ENCODE measurements at places on chromosomes 3 and 15.

DNA sequence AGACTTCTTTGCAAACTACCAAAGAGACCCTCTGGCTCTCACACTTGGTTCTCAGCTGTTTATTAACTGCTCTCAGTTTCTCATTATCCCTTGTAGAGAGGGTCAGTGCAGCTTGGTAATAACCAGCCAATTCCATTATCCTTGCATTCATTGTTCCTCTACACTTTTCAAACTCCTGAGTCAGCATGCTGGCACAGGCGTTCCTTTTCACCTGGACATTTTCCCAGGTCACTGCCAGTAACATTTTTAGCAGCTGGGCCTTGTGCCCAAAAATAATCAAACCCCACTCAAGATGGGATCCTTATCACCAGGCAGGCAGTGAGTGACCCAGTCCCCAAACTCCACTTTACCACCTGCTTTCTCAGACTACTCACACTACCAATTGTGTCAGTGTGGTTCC lies 4.8 kb upstream of the SUMF1 start:
- DNase-seq, result no peak

- DNase-seq, result no peak
Observed at GRCh38 chr3:23741036-23741706, 64.6 kb upstream of the UBE2E1 start.

DNA sequence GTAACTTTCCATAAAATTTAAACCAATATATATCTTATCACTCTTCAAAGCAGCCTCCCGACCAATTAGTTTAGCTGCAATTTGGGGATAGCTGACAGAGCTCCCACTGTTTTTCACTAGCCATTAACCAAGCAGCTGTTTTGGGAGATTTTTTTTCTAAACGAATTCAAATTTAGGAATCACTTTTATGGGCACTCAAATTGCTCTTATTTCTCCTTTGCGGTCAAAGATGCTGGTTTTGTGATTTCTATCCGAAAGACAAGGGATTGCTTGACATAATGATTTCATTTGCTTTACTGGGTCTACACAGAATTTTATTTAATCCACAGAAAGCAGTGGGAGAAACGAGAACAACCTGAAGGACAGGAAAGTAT lies 505.7 kb upstream of the IL12A start:
- no peak for DNase-seq

- no peak for DNase-seq
Observed at GRCh38 chr3:72951259-72951722, 45.3 kb upstream of the PPP4R2 start.

DNA sequence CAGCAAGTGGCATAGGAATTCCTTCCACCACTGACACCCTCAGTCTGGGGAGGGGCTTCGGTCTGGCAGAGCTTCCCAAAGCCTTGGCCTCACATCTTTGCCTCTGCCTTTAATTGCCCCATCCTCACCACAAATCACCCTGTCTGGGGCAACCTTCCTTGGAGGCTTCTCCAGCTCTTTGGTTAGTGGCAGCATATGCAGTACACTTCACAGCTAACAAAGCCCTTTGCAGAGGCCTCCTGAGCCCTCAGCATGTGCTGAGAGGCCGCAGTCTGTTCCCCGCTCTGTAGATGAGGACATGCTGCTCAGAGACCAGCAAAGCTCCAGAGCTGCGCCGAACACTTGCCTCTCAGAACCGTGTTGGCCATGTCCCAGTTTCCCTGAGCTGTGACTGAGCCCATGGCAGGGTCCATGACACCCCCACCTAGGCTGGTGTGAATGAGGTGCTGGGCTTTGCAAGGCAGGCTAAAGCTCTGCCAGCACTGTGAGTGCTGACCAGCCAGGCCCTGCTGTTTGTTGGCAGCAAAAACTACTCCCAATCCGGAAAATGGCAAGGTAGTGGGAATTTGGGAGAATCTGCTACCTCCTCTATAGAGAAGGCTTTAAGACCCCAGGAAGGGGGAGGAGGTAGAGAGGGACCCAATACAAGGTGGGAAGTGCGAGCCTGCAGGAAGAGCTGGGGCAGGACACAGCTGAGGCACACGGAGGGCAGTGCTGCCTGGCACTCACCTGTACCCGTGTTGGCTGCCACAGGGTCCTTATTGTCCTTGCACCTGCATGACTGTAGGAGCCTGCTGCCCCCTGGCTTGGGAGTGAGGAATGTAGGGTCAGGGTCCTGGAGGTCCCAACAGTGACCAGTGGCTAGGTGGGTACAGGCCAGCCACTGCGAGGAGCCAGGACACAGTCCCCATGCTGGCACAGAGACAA lies 8.4 kb upstream of the KLF15 start:
- DNase-seq, result no peak

- DNase-seq, result peak; percentile 38
Observed at GRCh38 chr15:101045236-101045646, 126.1 kb downstream of the LRRK1 start.

DNA sequence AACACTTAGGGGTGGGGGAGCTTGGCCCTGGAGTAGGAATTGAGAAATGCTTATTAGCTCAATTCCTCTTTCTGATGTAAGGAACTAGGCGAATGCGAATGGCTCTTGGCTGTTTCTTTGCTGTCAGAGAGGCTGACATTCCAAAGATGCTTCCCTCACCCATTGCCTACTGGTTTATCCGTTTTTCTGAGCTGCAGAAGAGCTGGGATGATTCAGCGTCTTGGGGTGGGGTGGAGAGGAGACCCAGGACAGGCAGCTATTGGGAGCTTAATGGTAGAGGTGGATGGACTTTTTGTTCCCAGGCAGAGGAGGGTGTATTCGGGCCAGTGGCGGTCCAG lies 9.8 kb downstream of the PLEKHO2 start:
- no peak for DNase-seq

- no peak for DNase-seq
Observed at GRCh38 chr15:37289109-37289765, 188.9 kb upstream of the MEIS2 start.

- no peak for DNase-seq
Observed at GRCh38 chr3:102827386-102827785, 392.6 kb downstream of the ZPLD1 start.

GRCh38 chr3:193987186-193987585 lies 148.8 kb upstream of the HES1 start:
- no peak for DNase-seq

GRCh38 chr15:52112203-52112750 lies 298 bp downstream of the BCL2L10 start:
- no peak for DNase-seq

GRCh38 chr15:41022487-41023090 lies 69.3 kb downstream of the CHAC1 start:
- peak; percentile 69 for DNase-seq

GRCh38 chr3:188706176-188706575 lies 465.6 kb upstream of the TPRG1 start:
- DNase-seq, result no peak

- no peak for DNase-seq
Observed at GRCh38 chr3:166283840-166284239, 446.6 kb upstream of the BCHE start.

GRCh38 chr3:45705839-45706808 lies 16.9 kb downstream of the SACM1L start:
- DNase-seq, result no peak

DNA sequence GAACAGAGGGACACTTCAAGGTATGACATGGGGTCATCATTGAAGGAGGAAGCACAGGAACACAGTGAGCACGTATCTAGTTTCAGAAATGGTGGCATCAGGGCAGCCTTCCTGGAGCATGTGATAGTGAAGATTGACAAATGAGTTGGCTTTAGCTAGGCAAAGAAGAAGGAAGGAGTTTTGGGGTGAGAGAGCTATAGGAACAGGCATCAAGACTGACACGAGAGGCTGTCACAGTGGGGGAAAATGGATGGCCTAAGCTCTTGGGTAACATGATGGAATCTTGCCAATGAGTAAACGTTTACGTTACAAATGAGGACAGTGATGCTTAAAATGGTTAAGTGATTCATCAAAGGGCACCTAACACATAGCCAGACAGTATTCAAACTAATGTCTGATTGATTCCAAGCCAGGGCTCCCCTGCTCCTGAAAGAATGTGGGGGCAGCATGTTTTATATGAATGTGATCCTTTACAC lies 23.1 kb upstream of the GPR171 start:
- DNase-seq, result no peak

GRCh38 chr3:1830851-1831250 lies 267.8 kb upstream of the CNTN4 start:
- no peak for DNase-seq

- no peak for DNase-seq
Observed at GRCh38 chr15:28086175-28086703, 12.9 kb downstream of the OCA2 start.

GRCh38 chr15:31004220-31004733 lies 12.8 kb upstream of the MTMR10 start:
- DNase-seq, result no peak

DNA sequence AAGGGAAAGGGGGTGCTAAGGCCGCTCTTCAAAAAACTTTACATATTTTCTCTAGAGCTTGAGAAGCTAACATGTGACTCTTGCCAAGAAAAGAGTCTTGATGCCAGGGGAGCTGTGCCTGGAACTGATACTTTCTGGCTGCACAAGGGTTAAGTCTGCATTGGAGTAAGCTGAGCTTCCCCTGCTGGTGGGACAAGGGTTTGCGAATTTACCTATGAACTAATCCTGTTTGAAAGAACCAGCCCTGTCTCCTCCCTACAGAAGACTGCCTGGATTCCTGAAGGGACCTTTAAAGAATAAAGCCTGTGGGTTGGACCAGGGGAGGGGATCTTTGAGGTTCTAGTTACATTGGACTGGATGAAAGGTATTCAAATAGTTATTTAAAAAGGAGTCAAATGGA lies 58.3 kb upstream of the EPHA3 start:
- DNase-seq, result no peak

- DNase-seq, result no peak
Observed at GRCh38 chr15:80152896-80153876, at the start of gene FAH. TSS of gene FAH (plus strand) at chr15:80152999. CDS start at chr15:80153055, 56 bp downstream.

DNA sequence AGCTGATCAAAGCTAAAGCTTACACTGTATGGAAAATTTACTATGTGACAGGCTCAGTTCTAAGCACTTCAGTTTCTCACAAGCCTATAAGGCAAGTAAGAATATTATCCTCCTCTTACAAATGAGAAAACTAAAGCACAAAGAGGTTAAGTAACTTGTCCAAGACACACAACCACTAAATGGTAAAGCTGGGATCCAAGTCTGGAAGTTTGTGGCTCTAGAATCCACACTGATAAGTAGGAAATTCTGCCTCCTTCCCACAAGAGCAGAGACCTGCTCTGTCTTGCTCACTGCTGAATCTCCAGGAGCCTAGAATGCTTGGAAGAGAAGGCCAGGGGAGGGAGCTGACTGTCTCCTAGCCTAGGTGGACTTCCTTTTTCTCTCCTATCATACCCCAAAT lies 60.6 kb downstream of the MAGI1 start:
- no peak for DNase-seq

DNA sequence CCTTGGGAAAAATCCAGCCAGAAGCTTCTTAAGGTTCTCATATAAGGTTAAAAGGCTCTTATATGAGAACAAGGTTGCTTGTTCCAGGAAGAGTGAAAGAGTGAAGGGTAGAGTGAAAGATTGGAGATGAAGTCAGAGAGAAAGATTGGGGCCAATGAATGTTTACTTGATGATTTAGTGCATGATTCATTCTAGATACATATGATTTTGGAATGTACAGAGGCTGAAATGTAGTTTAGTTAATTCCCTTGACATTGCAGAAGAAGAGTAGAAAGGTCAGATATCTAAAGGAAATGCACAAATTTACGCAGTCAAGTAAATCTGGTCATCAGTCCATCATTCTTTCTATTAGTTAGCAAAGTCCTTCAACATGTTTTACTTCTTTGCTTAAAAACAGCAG lies 619.8 kb upstream of the ZNF717 start:
- no peak for DNase-seq

- DNase-seq, result no peak
Observed at GRCh38 chr3:89699229-89699628, 591.8 kb downstream of the EPHA3 start.

DNA sequence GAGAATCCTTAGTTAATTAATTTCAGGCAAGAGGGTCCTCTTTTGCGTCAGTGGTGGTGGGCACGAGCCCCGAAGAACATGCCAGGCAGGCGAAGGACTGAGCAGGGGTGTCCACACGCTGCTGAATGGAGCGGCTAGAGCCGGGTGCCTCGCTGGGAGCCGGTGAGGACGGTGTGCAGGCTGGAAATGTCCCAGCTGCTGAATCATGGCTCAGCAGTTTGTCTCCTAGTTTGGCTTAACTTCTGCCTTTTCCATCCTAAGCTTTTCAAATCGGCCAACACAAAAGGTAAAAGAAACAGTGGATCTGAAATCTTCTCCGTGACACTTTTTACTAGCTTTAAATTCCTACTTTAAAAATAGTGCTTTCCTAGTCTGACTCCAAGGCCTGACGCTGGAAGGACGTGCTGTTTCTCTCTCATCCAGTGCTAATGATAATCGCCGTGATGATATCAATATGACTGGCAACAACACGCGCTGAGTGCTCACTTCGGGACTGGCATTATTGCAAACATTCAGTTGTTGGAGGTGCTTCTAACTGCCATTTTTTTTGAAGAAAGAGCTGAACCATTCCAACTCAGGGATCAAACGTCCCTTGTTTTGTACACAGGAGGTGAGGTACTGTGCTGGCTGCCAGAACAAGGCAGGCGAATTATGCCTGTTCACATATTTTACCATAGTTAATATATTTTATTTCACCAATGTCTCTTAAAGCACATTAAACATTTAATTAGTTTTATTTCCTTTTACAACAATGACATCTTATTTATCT lies 19.8 kb downstream of the PCSK6 start:
- DNase-seq, result no peak

GRCh38 chr3:124221422-124221821 lies 229.5 kb upstream of the ROPN1 start:
- no peak for DNase-seq

DNA sequence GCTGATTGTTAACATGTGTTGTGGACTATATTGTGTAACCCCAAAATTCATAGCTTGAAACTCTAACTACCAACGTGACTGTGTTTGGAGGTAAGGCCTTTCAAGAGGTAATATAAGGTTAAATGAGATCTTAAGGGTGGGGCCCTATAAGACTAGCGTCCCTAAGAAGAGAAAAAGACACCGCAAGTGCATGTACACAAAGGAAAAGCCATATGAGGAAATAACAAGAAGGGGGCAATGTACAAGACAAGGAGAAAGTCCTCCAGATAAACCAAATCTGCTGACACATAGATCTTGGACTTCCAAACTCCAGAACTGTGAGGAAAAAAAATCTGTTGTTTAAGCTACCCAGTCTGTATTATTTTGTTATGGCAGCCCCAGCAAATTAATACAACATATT lies 8.6 kb downstream of the DMXL2 start:
- no peak for DNase-seq

- DNase-seq, result no peak
Observed at GRCh38 chr15:72585476-72586058, 68.9 kb upstream of the GOLGA6B start.

- no peak for DNase-seq
Observed at GRCh38 chr3:9226326-9226725, 23.1 kb downstream of the SRGAP3 start.

GRCh38 chr3:135040321-135041240 lies 245.5 kb downstream of the EPHB1 start:
- no peak for DNase-seq

DNA sequence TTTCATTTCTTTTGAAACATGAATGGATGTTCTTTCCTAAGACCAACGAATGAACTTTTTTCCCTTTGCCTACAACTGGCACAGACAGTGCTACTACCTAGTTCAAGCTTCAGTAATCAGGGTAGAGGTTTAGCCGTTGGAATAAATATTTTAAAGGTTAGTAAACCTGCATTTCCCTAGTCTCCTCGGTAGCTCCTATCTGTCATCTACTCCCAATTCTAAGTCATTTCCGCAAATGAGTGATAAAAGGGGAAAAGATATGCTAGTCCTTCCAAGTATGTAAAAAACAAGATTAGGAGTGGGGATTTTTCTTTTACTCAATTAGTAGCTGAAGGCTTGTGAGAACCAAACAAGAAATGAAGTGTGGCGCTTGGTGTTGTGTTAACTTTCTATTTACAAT lies 15.2 kb downstream of the SLTM start:
- no peak for DNase-seq

GRCh38 chr15:84702961-84703482 lies 12.9 kb downstream of the SEC11A start:
- no peak for DNase-seq
